Activated CD4-positive, alpha-beta T cell treated with anti-CD3 and anti-CD28 coated beads for 24 hours (primary cell): ENCODE measurements at places on chromosomes 3 and 15.

- DNase-seq: no peak
These were observed 32.1 kb downstream of the ABHD17C start for GRCh38 chr15:80727196-80727595.

- no peak for DNase-seq
These were observed 140.8 kb downstream of the UNC13C start for GRCh38 chr15:54119051-54119450.

DNA sequence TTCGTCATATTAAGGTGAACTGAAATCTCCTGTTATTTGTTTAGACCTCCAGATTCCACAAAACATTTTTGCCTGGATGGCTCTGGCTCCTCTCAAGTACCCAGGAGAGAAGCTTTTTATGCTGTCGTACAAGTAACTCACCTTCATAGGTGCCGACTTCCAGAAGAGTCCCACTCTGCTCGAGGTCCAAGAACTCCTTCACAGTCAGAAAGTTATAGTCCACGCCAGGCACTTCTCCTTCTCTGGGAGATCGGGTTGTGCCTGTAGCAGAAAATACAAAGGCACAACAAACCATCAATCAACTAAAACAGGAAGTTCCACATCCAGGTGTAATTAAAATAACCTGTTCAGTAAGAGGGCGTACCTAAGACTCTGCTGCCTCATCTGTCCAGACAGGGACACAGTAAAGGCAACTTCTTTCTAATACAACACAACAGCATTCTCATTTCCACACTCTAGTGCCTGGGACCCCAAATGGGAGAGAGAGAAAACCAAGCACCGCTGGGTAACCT, 545.3 kb downstream of the MAGI1 start:
- no peak for DNase-seq

GRCh38 chr3:187139126-187139894, at the start of gene RPL39L:
Gene RPL39L, minus strand, starts transcription at chr3:187139496. Its CDS starts 18,196 bp downstream, at chr3:187121300.
- peak; percentile 86 for DNase-seq

DNA sequence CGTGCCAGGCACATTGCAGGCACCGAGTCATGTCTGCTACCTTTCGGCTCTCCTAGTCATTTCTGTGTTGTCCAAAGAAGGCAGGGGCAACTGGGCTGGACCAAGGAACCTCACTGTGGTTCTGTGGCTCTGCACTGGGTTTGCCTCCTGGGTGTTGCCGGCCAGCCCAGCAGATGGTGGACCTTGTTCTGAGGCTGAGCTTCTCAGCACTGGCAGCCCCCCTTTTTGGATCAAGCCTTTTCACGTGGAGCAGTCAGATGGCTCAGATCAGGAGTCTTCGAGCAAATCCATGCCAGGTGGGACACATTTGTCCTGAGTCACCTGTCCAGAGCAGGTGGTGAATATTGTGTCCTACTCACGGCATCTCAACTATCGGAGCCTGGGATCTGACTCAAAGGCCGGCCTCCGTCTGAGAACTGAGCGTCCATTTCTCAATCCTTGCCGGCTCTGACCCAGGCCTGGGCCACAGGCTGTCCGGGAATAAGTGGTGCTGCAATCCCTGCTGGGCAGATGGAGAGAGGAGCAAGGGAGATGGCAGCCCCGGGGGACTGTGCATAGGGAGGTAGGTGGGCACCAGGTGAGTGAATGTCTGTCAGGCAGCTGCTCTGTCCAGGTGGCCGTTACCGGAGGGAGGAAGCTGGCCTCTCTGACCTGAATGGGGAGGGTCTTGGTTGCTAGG, at the start of gene IL16:
IL16 (plus strand) TSS at position 304 of the 679 bp plus-strand sequence. CDS start 28,521 bp downstream, outside the sequence.
- DNase-seq: no peak

GRCh38 chr3:39388741-39389248, 5.6 kb downstream of the SLC25A38 start:
- no peak for DNase-seq

GRCh38 chr15:55799291-55800212, 56.6 kb upstream of the PRTG start:
- no peak for DNase-seq

GRCh38 chr3:13581485-13582365, 32.8 kb downstream of the FBLN2 start:
- no peak for DNase-seq

GRCh38 chr3:112776000-112776399, 70.7 kb downstream of the CD200R1L start:
- DNase-seq: no peak

DNA sequence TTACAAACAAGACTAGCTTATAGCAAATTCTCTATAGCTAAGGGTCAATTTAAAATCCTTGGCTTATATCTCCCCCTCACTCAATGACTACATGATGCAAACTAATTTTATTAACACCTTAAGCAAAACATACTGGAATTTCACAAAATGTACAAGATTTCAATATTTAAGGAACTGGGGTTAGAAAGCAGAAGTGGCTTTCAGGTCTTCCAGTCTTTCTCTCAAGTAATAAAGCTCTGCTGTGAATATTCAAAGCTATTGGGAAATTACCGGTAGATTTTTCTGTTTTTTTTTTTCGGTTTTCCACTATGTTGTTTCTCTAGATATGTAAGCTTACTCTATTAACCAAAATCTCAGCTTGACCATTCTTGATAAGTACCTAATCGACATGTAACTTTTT, 3.9 kb downstream of the EPM2AIP1 start:
- no peak for DNase-seq

- DNase-seq: no peak
These were observed 113.5 kb downstream of the GMPS start for GRCh38 chr3:155983834-155984474.

GRCh38 chr3:41202834-41203345, 3.6 kb downstream of the CTNNB1 start:
- no peak for DNase-seq

- DNase-seq: no peak
These were observed at the start of gene SEMA6D for GRCh38 chr15:47717036-47717612. Gene SEMA6D, plus strand, starts transcription at chr15:47717505. Its CDS starts 42,294 bp downstream, at chr15:47759799.

- DNase-seq: no peak
These were observed 54.0 kb upstream of the BBX start for GRCh38 chr3:107468782-107469181.

DNA sequence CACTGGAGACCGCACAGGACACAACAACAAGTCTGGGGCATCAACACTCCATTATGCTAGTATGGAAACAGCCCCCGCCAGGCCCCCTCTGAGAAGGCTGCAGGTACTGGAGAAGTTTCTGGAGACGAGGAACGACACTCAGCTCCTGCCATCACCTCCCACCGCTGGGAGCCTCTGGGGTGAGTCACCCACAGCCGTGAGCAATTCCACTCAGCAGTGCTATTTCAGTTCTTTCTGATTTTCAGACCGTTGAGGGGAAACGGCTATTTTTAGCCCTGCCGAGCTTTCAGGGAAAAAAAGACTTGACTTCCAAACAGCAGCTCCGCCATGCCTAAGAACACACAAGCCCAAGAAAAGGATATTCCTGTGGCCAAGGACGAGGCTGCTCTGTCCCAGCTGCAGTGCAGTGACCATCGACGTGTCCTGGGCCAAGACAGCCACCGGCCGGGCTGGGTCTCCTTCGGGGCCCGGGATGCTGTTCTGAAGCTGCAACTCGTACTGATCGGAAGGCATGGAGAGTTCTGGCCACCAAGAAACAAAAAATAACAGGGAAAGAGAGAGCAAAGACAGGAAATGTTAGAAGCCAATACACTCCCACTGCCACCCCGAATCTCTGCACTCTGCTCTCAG, 40.8 kb downstream of the NUP210 start:
- DNase-seq: no peak

DNA sequence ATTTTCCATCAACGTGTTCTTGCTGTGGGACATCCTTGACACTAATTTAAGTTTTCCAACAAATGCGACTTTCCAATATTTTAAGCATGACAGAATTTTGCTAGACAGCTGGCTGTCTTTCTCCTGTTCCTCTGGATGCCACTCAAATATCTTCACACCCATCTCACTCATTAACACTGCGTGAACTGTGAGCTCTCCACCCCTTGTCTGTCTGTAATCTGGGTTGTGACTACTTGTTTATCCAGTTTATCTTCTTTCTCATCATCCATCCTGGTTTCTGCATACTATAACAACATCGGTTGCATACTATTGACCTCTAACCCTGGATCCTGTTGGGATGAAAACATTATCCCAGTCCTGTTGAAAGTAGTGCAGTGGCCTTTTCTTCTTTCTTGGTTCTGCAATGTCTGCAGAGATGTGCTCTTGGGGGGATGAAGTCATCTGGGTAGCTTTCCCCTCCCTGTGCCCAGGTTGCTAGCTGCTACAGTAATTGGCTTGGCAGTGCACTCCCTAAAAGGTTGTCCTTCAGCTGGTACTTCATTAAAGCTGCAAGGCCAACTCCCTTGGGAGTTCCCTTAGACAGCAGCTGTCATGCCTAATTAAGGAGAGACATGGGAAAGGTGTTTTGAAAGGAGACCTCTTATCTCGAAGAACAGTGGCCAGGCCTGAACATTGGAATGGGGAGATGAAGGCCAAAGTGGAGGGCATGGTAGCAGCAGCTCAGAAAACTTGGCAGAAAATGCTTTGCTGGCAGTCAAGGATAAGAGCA, 24.7 kb downstream of the KAT2B start:
- DNase-seq: no peak

GRCh38 chr3:13072239-13072599, 1.0 kb downstream of the IQSEC1 start:
- DNase-seq: no peak

DNA sequence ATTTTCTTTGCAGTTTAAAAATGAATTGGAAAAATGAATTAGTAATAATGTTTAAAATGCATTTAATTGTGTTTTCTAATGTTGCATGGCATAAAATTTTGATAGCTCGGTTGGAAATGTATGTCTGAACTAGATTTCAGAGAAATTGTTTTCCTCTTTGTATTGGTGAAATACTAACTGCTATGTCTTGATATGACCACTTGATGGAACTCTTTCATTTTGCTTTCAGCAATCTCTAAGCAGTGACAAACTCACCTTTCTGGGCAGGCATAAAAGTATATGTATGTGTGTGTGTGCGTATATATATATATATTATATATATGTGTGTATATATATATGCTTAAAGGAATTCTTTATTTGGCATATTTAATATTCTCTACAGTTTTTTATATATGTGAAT, 239.3 kb upstream of the ZNF717 start:
- no peak for DNase-seq

DNA sequence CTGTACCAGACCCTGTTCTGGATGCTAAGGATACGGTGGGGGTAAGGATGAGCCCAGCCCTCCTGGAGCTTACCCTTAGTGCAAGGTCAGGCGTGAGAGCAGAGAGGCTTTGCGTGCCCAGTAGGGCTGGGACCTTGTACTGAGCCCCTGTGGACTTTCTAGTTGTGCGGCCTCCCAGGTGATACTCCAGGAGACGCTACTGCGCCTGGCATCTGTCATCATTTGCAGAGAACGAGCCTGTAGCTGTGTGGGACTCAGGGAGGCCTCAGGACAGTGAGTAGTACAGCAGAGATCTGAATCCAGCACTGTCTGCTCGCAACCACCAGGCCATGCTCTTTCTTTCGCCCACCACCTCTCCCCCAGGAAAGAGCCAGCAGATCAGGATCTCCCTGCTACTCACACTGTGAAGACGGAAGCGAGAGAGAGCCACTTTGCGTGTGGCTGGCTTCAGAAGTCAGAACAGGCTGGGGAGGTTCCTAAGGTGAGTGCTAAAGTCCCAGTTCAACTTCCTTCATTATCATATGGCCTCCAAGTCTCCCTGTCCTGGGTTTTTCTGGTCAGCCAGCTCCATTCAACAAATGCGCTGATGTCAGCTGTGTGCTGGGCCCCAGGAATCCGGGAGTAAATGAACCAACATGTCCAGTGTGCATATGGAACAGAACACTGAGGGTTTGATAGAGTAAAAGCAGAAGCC, 38.2 kb upstream of the ITGA11 start:
- no peak for DNase-seq

GRCh38 chr3:69115731-69116130, 6.7 kb downstream of the LMOD3 start:
- no peak for DNase-seq

GRCh38 chr3:56593455-56594158, 36.6 kb downstream of the CCDC66 start:
- no peak for DNase-seq

DNA sequence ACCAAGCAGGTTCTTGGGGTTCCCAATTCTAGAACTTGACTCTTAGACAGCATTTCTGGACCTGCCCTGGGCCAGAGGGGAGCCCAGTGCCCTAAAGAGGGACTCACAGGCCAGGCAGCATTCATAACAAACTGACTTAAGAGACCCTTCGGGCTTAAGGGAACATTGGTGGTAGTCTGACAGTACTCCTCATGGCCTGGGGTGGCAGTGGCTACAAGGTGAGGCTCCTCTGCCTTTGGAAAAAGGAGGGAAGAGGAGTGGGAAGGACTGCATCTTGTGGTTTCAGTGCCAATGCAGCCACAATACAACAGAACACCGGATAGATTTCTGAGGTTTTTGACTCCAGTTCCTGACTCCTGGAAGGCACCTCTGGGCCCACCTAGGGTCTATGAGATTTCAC, 172.2 kb upstream of the STRIT1 start:
- DNase-seq: no peak

DNA sequence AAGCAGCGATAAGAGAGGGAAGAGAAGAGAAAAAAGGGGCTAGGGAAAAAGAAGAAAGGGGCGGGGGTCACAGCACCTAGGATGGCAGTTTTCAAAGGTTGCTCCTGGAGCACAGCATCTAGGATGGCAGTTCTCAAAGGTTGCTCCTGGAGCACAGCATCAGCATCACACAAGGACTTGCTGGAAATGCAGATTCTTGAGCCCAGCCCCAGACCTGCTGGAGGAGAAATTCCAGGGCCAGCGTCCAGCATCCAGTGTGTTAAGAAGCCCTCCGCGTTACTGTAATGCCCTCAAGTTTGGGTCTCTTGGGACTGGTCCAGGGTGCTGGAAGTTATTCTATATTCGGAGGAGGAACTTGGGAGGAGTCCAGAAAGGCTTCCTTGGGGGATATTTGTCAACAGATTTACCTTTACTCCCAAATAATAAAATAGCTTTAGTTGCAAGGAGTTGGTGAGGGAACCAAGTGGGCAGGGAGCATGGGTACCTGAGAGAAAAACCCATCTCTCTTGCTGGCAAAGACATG, 519.4 kb downstream of the SHQ1 start:
- no peak for DNase-seq

DNA sequence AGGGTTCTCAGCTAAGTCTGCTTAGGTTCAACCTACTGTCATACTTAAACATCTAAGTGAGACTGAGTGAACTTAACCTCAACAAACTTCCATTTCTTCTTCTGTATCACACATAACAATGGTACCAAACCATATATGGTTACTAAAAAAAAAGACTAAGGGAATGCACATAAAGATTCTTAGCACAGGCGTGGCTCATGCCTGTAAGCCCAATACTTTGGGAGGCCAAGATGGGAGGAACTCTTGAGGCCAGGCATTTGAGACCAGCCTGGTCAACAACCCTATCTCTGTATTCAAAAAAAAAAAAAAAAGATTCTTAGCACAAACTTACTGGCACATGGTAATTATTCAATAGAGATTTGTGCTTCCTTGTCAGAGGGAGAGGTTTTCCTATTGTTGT, 57.9 kb downstream of the ACAP2 start:
- no peak for DNase-seq

- no peak for DNase-seq
These were observed 4.4 kb downstream of the SLC6A6 start for GRCh38 chr3:14406766-14407165.

DNA sequence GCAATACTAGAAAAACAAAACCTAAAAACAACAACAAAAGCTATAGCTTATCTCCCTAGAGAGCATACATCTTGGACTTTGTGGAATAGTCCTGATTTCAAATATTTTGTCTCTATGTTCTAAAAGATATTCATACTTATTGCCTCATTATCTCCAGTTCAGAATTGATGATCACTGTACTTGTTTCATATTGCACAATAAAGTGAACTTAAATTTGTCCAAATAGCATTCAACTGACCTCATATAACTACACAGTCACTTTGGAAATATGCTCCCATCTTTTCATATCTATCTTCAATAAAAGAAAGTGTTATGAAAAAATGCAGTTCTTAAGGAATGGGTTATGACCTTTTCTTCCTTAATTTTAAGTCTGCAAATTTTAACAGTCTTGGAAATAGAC, 228.6 kb upstream of the CMC1 start:
- DNase-seq: no peak
